B cell (primary cell): ENCODE measurements at places on chromosomes 12 and 14. TPM values are rescaled to one million over a fixed set of nuclear protein-coding genes. Genes with fewer than 3 reads are reported as not detected.

DNA sequence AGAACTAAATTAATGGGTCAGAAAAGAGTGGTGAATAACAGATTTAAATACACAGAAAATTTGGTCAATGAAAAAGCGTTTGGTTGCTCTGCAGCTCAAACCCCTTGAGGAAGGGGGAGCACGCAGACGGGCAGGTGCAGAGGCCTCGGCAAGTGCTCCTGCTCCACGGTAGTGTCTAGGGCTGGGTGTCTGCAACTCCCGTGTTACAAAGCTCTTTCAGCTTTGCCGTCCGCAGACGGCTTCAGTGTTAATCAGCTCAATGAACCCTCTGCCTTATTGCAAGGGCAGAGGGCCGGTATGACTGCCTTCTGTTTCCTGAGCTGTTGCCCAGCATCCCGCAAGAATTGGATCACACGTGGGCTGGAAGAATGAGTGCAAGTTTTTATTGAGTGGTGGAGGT, 125.7 kb upstream of the TRHDE start:
- H3K4me1 ChIP-seq: no peaks in the 10 kb centered on the region
- no peaks in the 10 kb centered on the region for H3K27me3 ChIP-seq
- DNase-seq: no peak
- no peak overlapping the region for H3K27ac ChIP-seq

DNA sequence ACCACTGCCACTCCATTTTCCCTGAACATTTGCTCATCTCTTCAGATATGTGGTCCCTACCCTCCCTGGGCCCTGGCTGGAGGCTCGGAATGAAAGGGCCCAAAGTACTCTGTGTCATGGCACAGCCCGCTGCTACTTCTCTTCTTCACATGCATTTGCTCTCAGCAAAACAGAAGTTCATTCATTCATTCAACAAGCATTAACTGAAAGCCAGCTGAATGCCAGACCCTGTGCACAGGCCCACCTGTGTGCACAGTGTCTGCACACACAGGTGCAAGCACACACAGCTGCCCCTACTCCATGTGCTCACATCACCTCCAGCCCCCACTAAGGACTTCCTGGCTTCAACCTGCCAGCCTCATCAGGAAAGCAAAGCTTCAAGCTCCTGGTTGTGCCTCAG, 7.8 kb downstream of the WNT1 start:
- no peaks in the 10 kb centered on the region for H3K36me3 ChIP-seq
- DNase-seq: no peak
- H3K4me1 ChIP-seq: peaks cover 11% of the 10 kb centered on the region
- no peak overlapping the region for H3K4me3 ChIP-seq
- H3K27ac ChIP-seq: no peak overlapping the region

The LMNTD1 gene
- not detected in 2 replicates for polyA plus RNA-seq

DNA sequence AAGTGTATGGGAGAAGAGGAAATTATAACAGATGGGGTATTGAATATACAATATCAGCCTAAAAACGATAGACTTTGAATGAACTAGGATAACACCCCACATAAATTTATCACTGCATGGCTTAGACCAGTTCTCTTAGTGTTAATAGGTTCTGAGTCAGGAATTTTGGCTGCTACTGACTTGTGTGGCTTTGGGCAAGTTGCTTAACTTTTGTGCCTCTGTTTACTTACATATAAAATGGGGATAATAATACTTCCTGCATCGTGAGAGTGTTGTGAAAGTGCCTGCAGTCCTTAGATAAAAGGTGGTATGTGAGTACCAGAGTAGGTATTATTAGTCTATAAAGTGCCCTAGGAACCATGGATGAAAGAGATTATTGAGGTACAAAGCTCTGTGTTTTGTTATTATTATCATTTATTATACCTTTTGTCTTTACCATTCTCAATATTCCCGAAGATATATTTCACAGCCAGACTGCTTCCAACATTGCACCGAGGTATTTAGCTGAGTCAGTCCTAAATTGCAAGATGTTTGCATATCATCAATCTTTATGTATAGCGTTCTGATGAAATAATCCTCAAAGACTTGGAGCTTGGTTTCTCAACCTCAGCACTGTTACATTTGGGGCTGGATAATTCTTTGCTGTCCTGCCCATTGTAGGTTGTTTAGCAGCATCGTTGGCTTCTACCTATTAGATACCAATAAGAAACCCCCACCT, 2.3 kb upstream of the PAWR start:
- no peak for DNase-seq
- H3K27ac ChIP-seq: no peak overlapping the region
- H3K27me3 ChIP-seq: no peaks in the 10 kb centered on the region
- no peaks in the 10 kb centered on the region for H3K36me3 ChIP-seq
- no peak overlapping the region for H3K4me3 ChIP-seq

- H3K27me3 ChIP-seq: no peaks in the 10 kb centered on the region
- H3K27ac ChIP-seq: no peak overlapping the region
- no peaks in the 10 kb centered on the region for H3K4me1 ChIP-seq
- DNase-seq: no peak
- no peak overlapping the region for H3K4me3 ChIP-seq
Observed at GRCh38 chr14:57987596-57988300, 121.9 kb upstream of the SLC35F4 start.

- no peaks in the 10 kb centered on the region for H3K27me3 ChIP-seq
- H3K36me3 ChIP-seq: no peaks in the 10 kb centered on the region
Observed at GRCh38 chr12:67714648-67715047, 66.1 kb downstream of the DYRK2 start.

The LMO3 gene
- polyA plus RNA-seq: not detected in 2 replicates

GRCh38 chr14:102863381-102863780, 59.1 kb upstream of the AMN start:
- H3K4me1 ChIP-seq: peaks cover 3% of the 10 kb centered on the region
- DNase-seq: no peak
- no peak overlapping the region for H3K4me3 ChIP-seq
- H3K27ac ChIP-seq: no peak overlapping the region
- H3K27me3 ChIP-seq: no peaks in the 10 kb centered on the region
- peaks cover 6% of the 10 kb centered on the region for H3K36me3 ChIP-seq

DNA sequence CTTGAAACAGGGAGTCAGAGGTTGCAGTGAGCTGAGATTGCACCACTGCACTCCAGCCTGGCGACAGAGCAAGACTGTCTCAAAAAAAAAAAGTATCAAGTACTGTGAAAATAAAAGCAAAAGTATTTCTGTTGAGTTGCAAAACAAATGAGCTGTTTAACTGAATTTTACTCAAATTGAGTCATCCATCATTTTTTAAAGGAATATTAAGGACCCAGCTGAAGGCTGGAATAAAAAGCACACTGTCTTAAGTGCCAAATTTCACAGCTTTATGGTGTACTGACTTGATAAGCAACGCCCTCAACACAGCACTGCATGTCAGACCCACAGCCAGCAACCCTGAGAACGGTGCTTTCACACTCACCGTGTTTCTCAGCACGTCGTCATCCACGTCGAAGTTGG, 57.9 kb downstream of the AMN start:
- H3K4me1 ChIP-seq: no peaks in the 10 kb centered on the region
- H3K36me3 ChIP-seq: no peaks in the 10 kb centered on the region
- no peak overlapping the region for H3K4me3 ChIP-seq
- no peaks in the 10 kb centered on the region for H3K27me3 ChIP-seq
- DNase-seq: no peak

The ALX1 gene
- not detected in 2 replicates for polyA plus RNA-seq

The SDR9C7 gene
- not detected in 2 replicates for polyA plus RNA-seq

GRCh38 chr12:25072906-25073650, 121.9 kb downstream of the DNAI7 start:
- no peak overlapping the region for H3K4me3 ChIP-seq
- H3K27me3 ChIP-seq: no peaks in the 10 kb centered on the region
- H3K36me3 ChIP-seq: peaks cover 16% of the 10 kb centered on the region
- peaks cover 51% of the 10 kb centered on the region for H3K4me1 ChIP-seq
- peak overlapping the region; percentile 54 for H3K27ac ChIP-seq

DNA sequence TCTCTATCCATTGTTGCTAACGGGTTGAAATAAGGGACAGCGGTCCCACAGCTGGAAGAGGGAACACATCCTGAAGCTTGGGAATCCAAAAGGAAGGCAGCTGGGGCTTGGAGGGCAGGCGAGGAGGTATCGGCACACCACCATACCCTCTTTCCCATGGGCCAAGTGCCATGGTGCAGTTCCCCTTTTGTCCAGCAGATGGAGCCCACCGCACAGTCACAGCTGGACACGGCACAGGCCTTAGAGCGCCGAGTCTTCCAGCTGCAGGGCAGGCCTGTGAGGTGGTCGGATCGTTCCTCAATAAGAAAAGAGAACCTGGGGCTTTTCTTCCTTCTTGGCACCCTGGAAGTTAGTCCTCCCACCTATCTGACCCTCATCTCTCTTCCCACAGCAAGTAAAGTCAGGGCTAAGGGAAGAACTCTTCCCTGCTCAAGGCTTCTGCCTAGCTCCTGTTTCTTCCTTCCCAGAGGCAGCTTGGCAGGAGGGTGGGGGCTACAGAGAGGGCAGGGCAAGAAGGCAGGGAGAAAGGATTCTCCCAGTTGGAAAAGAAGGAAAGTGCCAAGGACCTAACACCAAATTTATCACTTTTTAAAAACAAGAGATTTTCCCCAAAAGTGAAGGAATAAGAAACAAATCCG, 8.6 kb downstream of the PPP1R1A start:
- H3K4me3 ChIP-seq: no peak overlapping the region
- H3K36me3 ChIP-seq: no peaks in the 10 kb centered on the region
- peak; percentile 81 for DNase-seq
- no peaks in the 10 kb centered on the region for H3K27me3 ChIP-seq
